ENCODE measurements at places on chromosomes 3 and 15.

- no peak for DNase-seq
Measured at GRCh38 chr3:1616744-1617143, 481.9 kb upstream of the CNTN4 start.

DNA sequence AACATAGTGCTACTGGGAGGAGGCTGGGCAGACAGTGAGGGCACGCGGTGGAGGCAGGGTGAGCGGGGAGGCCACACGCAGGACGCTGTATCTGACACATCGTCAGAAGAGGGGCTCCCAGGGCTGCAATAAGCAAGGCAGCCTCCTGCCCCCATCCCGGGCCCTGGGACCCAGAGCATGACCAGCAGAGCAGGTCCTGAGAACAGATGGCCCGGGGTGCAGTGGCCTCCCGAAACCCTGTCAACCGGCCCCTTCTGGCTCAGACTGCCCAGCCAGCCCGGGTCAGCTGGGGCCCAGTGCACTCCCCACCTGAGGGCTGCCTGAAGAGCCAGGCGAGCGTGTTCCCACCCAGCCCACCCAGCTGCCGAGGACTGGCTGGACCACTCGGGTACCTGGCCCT, 37.4 kb downstream of the DNAJB8 start:
- no peak for DNase-seq

- DNase-seq, result no peak
Measured at GRCh38 chr15:32909431-32909830, 191.6 kb downstream of the GREM1 start.

- no peak for DNase-seq
Measured at GRCh38 chr3:1092771-1093170, at the start of gene CNTN6. Gene CNTN6 (plus strand): TSS chr3:1093024. CDS start chr3:1148009, 54,985 bp downstream.

DNA sequence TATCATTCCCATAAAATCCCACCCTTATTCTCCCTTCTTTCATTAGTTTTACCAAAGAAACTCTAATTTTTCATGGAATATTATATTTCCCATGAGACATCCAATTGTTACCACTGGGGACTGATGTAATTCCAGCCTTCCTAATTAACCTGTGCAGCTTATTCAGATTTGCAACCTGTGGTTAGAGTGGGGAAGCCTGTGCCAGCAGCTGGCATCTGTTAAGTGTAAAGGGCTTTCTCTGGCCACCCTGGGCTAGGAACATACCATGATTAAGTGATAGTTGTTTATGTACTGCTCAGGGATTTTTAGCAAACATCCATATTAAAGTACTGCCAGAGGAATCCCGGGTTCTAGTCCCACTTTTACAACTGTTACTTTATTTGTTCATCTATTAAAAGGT, 78.2 kb downstream of the TPRG1 start:
- no peak for DNase-seq

- no peak for DNase-seq
Measured at GRCh38 chr3:32194653-32195052, 43.8 kb upstream of the CMTM8 start.

DNA sequence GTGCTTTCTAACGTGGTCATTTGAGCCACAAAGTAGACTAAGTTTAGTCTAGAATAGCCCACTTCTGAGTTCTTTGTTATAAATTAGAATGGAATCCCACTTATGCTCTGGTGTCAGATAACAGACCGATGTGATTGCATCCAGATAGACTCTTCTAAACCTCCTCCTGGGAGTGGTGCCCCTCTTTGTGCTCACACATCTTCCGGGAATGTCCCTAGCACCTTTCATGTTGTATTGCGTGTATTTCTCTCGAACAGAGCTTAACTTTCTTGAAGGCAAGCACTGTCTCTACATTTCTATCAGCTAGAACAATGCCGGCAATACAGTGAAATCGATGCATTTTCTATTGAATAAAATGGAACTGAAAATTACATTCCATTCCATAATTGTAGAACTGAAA, 23.0 kb downstream of the CP start:
- no peak for DNase-seq

DNA sequence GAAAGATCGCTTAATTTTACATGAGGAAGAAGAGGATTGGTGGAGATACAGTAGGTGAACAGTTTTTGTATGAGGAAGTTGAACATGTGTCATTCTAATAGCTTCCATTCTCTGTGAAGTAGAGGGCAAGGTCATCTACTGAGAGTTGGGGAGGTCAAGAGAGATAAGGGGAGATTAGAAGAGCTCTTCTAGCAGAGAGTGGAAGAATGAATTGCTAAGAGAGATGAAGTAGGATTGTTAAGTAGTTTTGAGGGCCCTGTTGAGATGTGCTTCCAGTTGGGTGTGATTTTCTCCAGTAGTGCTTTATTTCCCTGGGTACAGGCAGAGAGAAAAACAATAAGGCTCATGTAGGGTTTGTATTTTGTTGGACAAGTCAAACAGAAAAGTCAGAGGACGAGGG, 5.2 kb downstream of the OPA1 start:
- DNase-seq, result no peak

DNA sequence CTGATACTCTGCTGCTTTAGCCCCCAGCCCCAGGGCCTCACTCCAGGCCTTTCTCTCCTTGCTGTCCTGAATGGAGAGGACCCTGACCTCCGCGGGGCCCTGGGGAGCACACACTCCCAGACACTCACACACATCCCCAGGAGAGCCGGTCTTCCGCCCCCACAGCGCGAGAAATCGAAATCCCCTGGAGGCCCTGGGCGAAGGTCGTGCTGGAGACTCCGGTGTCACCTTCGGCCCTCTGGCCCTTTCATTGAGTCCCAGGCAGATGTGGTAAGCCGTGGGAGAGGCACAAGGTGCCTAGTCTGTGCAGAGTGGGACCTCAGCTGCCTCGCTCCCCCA, 848 bp upstream of the GOLGA8B start:
- DNase-seq, result peak; percentile 12

GRCh38 chr3:197989651-197990050, 29.6 kb downstream of the LMLN start:
- DNase-seq, result no peak

DNA sequence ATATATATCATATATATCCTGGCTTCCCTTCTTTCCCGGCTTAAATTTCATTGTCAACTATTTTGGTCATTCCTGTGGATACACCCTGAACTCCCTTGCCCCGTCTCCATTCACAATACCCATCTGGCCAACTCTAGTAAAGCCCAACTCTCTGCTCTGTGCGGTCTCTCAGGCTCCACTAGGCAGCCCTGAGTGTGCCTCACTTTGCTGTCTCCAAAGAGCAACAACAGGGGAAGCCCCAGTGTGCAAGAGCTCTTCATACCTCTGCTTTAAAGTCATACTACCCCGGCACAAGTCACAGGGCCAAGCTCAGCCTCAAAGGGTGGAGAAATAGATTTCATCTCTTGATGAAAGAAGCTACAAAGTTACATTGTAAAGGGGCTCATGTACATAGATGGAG, 18.9 kb upstream of the FEM1B start:
- peak; percentile 53 for DNase-seq

- DNase-seq, result peak; percentile 61
Measured at GRCh38 chr15:30990446-30991254, 778 bp downstream of the MTMR10 start.

DNA sequence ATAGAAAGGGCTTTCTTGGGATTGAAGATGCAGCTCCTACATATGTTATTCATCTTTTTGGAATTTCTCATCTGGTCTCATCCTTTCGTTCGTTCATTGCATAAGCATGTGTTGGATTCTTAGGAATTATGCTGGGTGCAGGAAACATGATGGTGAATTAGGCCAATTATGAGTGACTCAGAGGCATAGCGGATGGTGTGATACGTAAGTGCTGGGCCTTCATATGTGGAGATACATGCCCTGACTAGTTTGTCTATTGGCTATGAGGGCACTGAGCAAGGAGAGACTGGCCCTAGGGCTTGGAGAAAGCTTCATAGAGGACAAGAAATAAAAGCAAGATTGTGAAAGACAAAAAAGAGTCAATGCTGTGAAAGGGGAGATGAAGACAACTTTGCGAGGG, 235.1 kb downstream of the MYRIP start:
- DNase-seq, result no peak

DNA sequence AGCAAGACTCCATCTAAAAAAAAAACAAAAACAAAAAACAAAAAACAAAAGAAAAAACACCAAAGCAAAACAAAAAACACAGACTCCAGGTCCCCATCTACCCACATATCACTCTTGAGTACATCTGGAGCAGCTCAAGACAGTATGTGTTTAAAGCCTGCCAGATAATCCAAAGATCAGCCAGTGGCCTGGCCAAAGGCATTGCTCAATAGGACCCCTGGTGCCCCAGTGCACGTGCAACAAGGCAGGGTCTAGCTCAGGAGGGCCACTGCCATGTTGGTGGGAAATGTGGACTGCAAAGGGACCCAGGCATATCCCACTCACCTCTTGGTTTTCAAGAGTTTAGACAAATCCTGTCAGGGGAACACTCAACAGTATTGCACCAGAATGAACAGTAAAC, 279.5 kb downstream of the RPLP1 start:
- DNase-seq, result no peak

GRCh38 chr3:12908859-12909258, 67.5 kb upstream of the RPL32 start:
- DNase-seq, result no peak

- no peak for DNase-seq
Measured at GRCh38 chr3:144252896-144253295, 281.3 kb downstream of the DIPK2A start.

GRCh38 chr3:52539010-52539653, 2.7 kb downstream of the UQCC5 start:
- DNase-seq, result peak; percentile 50

GRCh38 chr3:173652093-173652492, 254.5 kb downstream of the NLGN1 start:
- no peak for DNase-seq

DNA sequence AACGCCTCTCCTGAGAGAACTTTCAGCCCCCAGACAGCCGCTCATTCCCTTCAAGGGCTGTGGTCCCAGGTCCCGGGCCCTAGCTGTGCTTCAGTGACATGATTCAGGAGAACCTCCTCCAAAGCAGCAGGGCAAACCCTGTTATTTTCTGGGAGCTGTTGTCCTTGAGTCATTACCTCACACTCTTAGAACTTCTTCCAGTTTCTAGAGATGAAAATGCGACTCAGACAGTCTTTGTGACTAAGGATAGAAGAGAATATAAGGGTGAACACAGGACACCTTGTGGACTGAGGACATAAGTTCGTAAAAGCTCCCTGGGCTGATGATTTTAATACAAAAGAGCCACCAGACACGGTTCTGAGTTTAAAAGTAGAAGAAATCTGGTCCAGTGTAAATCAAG, 203.8 kb downstream of the RORA start:
- DNase-seq, result no peak

- peak; percentile 40 for DNase-seq
Measured at GRCh38 chr15:56428821-56429458, 36.0 kb downstream of the MNS1 start.

- DNase-seq, result no peak
Measured at GRCh38 chr3:116524453-116525210, 79.3 kb upstream of the LSAMP start.

DNA sequence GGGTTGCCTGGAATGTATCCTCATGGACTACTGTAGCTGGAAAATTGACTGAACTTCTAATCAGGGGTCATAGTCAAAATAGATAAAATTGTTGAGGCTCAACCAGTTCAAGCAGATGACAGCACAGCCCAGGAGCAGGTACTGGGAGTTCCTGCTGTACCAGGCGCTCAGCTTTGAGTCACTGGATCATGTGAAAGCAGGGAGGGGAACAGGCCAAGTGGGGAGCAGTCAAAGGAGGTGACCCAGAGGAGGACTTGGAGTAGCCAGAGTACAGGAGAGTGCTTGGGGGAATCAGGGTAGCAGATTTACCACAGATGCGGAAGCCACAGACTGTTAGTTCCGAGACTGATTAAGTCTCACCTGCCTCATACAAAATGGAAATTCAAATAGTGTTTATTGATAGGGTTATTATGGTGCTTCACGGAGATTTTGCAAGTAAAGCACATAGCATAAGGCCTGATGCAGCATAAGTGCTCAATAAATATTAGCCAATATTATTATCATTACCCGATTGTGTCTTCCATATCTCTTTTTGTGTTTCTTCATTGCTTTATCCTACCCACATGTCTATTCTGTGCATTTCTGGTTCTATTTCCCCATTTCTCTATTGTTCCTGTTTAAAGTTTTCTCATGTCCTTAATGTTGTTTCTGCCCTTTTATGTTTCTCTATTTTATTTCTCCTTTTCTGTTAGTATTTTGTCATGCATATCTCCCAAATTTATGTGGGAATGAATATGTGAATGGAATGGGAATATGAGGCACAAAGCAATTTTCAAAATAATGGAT, 369.2 kb upstream of the MCTP2 start:
- DNase-seq, result peak; percentile 37

- no peak for DNase-seq
Measured at GRCh38 chr3:68764554-68764953, 167.8 kb downstream of the TAFA4 start.

- no peak for DNase-seq
Measured at GRCh38 chr3:98021830-98022560, 13.1 kb downstream of the GABRR3 start.

DNA sequence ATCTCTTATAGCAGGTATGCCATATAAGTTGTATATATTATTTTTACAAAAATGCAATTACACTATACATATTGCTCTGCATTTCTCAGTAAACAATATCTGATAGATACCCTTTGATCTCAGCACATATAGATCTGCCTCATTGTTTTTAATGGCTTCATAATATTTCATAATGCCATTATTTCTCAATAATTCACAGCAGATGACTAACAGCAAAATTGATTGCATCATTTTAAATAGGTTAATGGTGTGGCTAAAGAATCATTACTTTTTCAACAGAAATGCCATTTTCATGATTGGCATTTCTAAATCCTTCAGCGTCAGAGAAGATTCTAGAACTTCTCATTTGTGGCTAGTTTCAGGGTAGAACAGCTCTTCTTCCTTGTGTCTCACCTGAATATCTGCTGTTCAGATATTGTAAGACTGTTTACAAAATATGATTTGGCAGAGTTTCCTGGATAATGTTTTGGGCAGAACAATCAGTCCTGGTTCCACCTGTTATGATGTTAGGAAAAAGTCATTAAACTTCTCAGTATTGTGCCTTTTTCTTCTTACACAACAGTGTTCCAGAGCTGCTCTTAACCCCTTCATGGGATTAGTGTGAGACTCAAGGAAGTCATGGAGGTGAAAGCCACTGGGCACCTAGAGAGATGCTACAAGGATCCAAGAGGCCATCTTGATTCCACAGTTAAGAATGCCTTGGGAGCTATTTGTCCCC, 397.6 kb upstream of the THBS1 start:
- DNase-seq, result no peak

- no peak for DNase-seq
Measured at GRCh38 chr3:10770547-10770946, 45.5 kb upstream of the SLC6A11 start.

DNA sequence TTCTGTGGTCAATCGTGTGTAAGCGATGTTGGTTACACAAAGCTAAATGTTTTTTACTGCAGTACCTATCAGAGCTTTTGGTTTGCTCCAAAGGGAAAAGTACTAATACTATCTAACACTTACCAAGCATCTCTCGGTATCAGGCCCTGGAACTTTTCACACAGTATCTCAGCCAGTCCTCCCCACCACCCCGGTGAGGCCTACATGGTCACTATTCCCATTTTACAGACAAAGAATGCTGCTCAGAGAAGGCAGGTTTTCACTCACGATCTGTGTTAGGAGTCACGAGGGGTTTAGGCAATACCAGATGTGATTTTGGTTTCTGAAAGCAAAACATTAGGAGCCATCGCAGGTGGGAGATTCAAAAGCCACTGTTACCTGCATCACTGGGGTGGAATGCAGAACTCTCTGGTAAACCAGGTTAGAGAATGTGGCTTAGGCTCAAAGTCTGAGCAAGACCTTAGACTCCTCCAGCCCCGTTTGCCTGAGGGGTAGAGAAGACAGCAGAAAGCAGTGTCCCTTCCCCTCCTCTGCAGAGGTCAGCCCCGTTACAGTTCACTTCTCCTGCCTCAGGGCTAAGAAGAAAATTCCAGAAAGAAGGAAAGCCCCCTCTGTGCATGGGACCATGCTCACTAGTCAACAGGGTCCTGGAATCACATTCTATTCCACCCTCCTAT, 57.2 kb downstream of the XXYLT1 start:
- DNase-seq, result no peak
